ENCODE measurements at places on chromosomes 11 and 22.

- DNase-seq: no peak
These were observed 105.5 kb downstream of the CCDC83 start for GRCh38 chr11:85960678-85961077.

GRCh38 chr22:48394787-48395186, 1432.9 kb downstream of the BRD1 start:
- DNase-seq: no peak

GRCh38 chr11:71420455-71421241, 27.5 kb downstream of the DHCR7 start:
- peak; percentile 3 for DNase-seq

- DNase-seq: no peak
These were observed 21.5 kb downstream of the UEVLD start for GRCh38 chr11:18567081-18567480.

DNA sequence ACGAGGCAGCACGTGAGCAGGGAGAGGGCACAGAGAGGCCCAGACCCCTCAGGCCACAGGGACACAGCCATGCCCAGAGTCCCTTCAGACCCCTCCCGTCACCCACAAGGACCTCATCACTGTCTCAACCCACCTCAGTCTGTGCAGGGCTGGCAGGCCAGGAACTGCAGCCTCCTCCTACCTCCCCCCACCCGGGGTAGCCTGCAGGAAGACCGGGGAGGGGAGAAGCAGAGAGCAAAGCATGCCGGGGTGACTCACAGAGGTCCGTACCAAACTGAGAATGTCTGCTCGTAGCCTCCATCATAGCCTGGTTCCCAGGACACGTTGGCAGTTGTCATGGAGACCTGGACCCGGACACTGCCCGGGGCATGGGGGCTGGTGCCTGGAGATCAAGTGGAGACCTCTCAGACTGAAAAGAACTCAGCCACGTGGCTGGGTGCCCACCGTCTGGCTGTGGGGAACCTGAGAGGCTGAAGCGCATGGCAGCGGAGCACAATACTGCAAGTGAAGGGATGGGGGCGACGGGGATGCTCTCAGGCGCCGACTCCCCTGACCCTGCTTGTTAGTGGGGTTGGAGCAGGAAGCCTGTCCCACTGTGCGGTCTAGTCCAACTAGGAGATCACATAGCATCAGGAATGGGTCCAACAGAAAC, 27.2 kb downstream of the IGSF9B start:
- no peak for DNase-seq

Data from AG04450 (cell line).